ENCODE measurements at places on chromosomes 5 and 9. TPM values are rescaled to one million over a fixed set of nuclear protein-coding genes. Genes with fewer than 3 reads are reported as not detected.

CFAP157 gene
- total RNA-seq: not detected

BRIX1 gene
- total RNA-seq: 9.0 TPM

NR6A1 gene
- total RNA-seq: 1.4 TPM

HRH2 gene
- 41.2 TPM for total RNA-seq

TMEM215 gene
- total RNA-seq: not detected

Measured in Right ventricle myocardium superior (tissue), 1 donor.